ENCODE measurements at places on chromosomes 6 and 20.

DNA sequence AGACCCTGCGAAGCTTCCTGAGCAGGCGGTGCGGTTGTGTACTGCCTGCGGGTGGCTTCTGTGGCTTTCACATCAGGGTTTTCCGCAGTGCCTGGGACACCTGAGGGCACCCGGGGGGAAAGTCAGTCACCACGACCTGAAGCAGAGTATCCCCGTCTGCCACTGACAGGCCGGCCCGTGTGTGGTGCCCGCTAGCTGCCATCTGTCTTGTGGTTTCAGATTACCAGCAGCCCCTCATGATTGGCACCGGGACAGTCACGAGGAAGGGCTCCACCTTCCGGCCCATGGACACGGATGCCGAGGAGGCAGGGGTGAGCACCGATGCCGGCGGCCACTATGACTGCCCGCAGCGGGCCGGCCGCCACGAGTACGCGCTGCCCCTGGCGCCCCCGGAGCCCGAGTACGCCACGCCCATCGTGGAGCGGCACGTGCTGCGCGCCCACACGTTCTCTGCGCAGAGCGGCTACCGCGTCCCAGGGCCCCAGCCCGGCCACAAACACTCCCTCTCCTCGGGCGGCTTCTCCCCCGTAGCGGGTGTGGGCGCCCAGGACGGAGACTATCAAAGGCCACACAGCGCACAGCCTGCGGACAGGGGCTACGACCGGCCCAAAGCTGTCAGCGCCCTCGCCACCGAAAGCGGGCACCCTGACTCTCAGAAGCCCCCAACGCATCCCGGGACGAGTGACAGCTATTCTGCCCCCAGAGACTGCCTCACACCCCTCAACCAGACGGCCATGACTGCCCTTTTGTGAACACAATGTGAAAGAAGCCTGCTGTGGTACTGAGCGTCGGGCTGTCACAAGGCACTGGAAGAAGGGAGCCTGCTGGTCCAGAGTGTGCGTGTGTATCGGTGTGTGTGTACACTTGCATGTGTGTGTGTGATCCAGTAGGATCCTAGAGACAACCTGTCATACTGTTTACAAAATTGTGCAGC is 54.4 kb downstream of the GOPC start:
- peak; percentile 42 for DNase-seq

DNA sequence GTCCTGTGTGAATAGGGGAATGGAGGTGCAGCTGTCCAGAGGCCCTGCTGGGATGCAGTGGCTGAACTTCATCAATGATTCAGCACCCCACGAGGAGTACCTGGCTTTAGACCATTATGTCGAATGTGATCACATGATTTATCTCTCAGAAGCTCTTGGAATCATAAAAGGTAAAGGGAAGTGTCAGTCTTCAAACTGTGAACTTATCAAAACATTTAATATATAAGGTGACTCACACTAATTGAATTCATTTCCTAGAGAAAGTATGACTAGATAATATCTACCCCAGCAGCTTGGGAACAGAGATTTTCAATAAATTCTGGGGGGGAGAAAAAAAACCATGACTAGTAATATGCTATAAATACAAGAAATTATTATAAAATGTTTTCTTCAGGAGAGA is 29.5 kb downstream of the ALDH8A1 start:
- no peak for DNase-seq

DNA sequence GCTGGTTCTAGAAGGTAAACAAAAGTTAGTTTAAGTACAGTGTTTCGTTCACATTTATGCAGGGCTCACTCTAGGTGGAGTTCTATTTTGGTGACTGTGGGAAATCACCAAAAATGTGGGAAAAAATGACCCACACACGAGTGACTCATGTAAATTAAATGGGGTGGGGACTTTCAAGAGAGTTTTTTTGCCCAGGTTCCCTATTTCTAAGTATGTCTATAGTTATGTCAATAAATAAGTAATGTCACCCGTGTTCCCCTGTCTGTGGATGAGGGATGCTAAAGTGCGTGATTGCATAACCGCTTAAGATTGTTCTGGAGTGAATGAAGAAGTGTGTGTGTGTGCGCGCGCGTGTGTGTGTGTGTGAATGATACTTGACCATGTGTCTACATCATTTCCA is 69.1 kb downstream of the MYB start:
- no peak for DNase-seq

DNA sequence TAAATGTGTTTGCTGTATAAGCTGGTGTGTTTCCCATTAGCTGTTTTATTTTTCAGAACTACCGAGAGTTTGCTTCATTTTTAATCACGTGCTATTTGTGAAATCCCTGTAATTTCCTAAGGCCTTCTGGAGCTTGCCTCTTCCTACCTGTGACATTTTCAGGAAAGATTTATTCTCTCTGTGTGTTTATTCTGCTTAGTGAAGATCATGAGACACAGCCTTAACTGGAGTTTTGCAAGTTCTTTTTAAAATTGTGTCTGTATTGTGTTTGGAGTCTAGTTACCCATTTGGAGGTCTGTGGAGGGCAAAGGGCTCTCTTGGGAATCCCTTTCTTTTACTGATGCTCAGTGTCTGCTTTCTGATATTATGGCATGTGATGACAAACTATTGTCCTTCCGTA is 359.1 kb upstream of the FLRT3 start:
- no peak for DNase-seq

DNA sequence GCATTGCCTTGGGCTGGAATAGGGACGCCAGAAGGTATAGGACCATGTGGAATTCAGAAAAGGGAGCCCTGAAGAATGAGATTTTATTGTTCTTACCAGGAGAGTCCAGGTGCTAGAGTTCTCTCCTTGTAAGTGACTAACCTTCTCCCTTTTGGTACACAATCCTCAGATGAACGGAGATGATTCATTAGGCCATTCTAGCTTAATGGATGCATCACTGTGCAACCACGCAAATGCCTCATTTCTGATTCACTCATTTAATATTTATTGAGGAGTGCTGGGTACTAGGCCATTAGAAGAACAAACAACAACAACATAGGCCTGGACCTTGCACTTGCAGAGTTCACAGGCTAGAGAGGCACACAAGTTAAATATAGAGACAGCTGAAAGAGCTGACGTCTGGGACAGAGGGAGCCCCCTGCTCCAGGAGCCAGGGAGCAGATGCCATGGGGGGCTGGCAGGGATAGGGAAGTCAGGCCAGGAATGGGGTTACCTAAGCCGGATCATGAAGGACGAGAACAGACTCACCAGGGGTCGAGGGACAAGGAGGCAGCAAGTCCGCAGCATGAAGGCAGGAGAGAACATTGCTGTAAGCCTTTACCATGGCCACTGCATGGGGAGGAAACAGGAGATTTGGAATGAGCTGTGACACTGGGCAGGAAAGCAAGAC is 179.5 kb upstream of the AKAP12 start:
- peak; percentile 82 for DNase-seq

- no peak for DNase-seq
These were observed 43.5 kb upstream of the TPD52L1 start for GRCh38 chr6:125110056-125110455.

DNA sequence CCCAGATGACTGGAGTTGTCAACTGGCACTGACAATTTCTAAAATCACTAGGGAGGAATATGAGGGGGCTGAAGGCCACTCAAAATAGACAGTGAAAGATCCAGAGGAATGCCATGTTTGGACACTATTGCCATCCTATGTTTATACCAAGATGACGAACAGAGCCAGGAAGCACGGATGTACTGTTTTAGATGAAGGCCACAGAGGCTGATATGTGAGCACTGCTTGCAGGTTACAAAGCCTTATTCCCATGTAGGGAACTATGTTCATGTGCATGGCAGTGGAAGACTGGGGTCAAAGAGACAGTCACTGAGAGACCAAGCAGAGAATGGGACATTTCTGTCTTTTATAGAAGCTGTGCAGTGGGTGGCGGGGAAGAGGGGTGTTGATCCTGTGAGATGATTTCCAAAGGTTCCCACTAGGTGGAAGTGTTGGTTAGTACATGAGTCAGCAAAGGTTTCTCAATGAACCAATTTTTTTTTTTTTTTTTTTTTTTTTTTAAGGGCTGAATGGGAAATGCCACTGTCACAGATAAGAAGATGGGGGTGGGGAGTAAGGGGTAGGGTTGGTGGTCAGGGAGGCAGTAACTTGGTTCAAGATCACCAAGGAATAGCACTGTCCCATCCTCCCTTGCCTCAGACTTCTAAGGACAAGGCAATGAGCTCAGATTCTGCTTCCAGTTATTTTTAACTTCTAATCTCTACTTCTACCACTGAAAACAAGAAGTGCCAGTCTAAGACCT is 46.7 kb upstream of the MOCS1 start:
- DNase-seq, result peak; percentile 10

DNA sequence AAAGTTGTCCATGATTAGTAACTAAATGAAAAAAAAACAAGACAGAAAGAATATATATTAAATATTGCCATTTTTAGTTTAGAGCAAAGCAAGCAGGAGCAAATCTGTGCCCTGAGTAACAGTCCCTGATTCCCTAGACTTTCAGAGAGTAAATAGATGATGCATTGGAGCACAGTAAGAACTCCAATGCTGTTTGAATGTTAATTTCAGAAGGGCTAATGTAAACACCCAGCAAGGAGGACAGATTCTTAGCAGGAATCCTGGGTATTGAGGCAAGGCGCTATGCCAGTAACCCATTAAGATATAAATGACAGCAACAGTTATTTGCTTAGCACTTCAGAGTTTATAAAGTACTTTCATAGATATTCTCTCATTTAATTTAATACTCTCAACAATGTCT is 15.6 kb upstream of the NRSN1 start:
- DNase-seq, result no peak

GRCh38 chr6:29841030-29841429 is 13.4 kb downstream of the HLA-G start:
- DNase-seq, result no peak

- DNase-seq, result no peak
These were observed 9.6 kb upstream of the RHAG start for GRCh38 chr6:49646130-49646824.

DNA sequence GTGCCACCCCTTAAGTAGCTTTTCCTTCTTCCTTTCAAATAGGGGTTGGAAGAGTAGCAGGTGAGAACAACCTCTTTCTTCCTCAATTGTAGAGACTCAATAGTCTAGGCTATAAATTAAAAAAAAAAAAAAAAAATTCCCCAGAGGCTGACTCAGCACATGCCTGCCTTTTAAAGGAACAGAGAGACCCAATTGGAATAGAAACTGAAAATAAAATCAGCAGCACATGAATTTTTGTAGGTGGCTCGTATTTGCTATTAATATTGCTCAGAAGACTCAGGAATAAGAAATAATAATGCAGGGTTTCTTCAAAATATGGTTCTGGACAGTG is 19.3 kb downstream of the TOP1 start:
- DNase-seq, result no peak

- no peak for DNase-seq
These were observed 80.6 kb upstream of the PROKR2 start for GRCh38 chr20:5397393-5397792.

DNA sequence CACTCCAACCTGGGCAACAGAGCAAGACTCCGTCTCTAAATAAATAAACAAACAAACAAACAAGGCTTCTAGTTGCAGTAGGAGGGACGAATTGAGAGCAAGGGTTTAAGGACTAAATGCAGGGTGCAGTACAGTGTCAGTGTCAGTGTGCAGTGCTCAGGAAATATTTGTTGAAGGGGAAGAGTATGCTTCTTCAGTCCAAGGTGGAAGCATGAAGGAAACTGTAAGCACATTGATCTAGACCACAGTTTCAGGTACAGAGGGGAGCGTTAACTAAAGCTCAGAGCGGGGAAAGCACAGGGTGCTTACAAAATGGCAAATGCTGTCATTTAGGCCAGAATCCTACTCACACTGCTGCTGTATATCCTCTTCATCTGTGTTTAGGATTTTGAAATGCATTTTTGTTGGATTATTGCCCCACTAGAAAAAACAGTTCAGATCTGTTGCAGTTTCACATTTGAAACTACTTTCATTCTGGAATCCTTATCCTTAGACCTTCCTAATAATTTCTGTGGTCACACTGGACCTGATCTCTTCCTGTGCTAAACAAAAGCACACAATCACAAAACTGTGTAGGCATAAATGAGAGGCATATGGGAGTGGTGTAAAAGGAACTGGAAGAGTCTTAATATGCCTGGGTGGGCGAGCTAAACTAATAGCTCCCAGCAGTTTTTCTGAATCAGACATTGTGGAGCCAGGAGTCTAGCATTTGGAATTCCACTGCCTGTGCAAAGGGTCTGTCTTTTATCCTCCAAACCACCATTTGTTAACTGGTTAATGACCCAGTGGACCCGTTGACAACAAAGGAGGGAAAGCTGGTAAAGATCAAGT is 41.4 kb downstream of the CBFA2T2 start:
- DNase-seq, result no peak

GRCh38 chr6:110181131-110182030 is 1.2 kb downstream of the CDC40 start:
- no peak for DNase-seq

DNA sequence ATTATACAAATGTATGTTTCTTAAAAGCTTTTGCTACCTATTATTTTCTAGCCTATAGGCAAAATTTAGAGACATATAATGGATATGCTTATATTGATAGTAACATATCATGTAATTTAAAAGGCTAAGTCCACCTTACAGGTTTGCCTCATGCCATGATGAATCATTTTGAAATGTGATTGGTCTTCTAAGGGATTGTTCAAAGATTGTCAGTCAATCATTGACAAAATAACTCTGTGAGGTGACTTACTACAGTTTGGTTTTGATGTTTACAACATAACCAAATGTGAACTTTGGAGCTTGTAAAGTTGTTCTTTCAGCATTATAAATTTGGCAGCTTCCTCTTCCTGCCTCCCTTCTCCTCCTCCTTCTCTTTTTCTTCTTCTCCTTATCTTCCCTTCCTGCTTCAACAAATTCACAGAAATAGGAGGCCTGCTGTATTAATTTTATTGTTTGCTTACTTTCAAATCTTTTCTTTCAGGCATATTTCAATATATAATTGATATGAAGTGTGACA is 39.7 kb upstream of the ZFP64 start:
- DNase-seq, result no peak
